ENCODE measurements at places on chromosomes 7 and 10.

DNA sequence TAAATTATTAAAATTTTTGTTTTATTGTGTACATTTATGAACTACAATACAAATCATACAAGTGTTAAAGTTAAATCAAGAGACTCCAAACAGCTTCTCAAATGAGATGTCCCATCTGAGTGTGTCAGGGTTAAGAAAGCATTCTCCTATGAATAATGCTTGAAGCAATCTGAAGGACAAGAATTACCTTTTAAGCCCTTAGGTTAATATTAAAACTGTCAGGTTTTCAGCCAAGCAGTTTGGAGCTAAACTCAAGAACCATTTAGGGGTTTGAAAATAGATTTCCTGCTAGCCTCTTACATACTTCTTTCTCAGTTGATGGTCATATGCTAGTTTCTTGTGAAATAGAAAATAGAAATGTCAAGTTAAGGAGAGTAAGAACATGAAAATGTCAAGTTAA lies 38.3 kb downstream of the LIPJ start:
- no peak for DNase-seq

DNA sequence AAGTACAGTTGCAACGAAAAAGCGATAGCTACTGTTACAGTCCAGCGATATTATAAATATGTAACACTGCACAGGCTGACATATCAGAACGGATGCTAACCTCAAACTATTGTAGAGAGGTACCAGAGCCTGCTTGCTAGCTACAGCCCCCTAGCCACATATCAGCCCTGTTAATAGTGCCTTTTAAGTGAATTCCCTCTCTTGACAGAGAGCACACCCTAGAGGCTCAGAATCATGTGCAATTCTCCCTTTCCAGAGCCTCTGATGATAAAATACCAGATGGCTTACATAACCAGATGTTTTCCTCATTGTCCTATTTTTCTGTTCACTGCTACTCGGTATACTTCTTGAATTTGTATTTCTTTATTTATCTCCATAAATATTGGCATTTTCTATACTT lies 960.7 kb upstream of the CELF2 start:
- no peak for DNase-seq

GRCh38 chr10:6269432-6269831 lies 66.7 kb downstream of the PFKFB3 start:
- DNase-seq: no peak

DNA sequence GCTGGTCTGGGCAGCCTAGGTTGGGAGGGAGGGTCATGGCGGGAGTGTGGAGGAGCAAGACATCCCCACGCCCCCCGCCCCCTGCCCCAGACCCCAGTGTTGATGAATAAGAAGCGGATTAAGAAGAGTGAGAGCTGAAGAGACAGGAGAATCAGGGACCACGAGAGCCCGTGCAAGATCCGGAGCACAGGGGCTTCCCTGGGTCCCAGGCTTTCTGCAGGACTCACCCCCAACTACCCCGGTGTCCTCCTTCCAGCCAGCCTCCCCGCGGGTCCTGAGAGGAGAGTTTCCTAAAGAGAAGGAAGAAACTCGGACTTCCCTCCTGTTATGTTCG lies 20.1 kb downstream of the GHRHR start:
- DNase-seq: no peak

DNA sequence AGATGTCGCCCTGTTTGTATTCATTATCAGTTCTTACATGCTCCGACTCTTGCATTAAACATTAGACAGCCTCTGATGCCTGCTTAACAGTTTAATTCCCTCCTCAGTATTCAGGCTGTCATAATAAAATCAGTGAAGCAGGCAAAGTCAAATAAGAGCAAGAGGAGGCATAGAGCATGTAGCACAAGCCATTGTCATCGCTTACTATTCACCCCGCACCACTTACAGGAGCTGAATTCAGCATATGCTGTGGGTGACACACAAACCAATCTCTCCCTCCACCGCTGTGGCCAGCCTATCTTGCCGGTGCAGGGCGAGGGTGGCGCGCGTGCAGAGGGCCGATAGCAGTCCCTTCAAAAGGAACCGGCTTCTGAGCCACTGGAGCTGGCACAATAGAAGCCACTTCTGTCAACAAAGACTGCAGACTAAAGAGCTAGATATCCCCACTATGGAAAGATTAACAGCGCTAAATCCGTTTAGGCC lies 433.2 kb upstream of the MGMT start:
- no peak for DNase-seq

- no peak for DNase-seq
Measured at GRCh38 chr10:103627111-103627892, 133.8 kb downstream of the NEURL1 start.

- no peak for DNase-seq
Measured at GRCh38 chr7:115631782-115632181, 398.8 kb downstream of the TFEC start.

DNA sequence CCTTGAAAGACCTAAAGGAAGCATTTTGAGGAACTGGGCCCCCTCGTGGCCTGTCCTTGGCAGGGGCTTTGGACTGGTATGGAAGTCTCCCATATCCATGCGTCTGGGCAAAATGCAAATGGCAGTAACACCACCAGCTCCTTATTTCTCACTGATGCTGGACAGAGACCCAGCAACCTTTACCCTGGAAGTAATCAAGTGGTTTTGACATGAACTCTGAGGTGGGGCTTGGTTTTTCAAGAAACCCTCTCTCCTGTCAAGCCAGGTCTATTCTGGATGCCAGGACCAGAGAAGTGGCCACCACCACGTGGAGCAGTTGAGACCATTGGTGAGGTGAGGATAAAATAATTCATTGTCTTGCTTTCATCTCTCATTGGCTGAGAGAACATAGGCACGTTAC lies 84.4 kb downstream of the OTUD1 start:
- no peak for DNase-seq

GRCh38 chr10:38209332-38209731 lies 115.2 kb downstream of the ZNF37A start:
- no peak for DNase-seq

DNA sequence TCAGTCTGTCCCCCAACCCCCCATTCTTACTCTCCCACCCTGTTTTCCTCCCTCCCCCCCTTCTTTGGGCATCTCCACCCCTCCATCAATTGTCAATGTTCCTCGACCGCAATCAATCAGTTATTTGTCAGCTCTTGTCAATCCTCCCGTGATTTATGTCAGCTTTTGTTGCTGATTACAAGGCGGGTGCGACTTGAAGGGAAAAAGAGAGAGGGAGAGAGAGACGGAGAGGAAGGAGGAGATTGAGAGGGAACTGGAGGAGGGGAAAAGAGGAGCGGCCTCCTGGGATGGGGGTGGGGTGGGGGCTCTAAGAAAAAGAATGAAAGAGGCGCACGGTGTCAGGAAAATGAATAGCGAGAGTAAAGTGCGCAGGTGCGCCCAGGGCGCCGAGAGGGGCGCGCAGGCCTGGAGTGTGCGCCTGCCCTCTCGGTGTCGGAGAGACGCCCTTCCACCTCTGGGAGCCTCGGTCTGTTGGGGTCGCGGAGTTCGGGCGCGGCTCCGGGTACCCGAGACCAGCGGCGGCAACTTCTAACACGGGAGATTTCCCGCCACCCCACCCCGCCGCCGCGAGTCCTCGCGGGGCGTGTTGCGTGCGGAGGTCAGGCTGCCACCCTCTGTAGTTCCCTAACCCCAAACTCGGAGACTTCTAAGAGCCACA lies 1.1 kb upstream of the ZNF503 start:
- DNase-seq: peak; percentile 34

GRCh38 chr7:36600314-36600682 lies 124.0 kb downstream of the AOAH start:
- DNase-seq: no peak

DNA sequence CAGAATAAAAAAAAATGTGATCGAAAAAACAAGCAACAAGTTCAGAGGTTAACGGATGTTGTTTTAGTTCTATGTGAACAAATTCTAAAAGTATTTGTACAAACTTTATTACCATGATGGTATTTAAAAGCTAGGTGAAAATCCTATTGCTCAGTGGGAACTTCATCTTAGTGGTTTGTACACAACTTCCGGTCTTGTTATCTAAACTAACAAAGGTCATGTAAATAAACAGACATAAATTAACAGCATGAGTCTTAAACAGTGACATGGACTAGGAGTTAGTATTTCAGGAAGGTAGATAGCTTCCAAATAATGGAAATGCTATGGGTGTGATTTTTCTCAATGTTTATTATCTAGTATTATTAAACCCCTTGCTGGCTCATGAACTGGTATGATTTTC lies 83.8 kb downstream of the SPAG6 start:
- no peak for DNase-seq

DNA sequence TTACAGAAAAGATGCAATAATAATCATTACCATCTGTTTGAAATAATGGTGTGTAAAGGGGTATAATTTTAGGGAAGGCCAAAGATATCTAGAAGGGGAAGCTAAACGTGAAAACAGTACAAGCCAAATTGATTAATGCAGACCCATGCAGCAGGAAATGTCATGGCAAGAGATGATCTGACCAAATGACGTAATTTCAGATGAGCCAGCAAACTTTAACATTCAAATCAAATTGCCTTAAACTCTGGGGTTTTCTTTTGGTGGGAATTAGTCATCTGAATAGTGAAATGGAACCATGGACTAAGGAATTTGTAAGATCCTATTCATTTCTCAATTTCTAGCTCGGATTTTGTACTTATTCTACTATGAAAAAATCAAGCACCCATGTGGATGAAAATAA lies 21.4 kb upstream of the SCIN start:
- no peak for DNase-seq

GRCh38 chr10:21764466-21765189 lies 230.6 kb downstream of the MLLT10 start:
- DNase-seq: no peak

GRCh38 chr7:146375170-146375569 lies 258.6 kb downstream of the CNTNAP2 start:
- no peak for DNase-seq

DNA sequence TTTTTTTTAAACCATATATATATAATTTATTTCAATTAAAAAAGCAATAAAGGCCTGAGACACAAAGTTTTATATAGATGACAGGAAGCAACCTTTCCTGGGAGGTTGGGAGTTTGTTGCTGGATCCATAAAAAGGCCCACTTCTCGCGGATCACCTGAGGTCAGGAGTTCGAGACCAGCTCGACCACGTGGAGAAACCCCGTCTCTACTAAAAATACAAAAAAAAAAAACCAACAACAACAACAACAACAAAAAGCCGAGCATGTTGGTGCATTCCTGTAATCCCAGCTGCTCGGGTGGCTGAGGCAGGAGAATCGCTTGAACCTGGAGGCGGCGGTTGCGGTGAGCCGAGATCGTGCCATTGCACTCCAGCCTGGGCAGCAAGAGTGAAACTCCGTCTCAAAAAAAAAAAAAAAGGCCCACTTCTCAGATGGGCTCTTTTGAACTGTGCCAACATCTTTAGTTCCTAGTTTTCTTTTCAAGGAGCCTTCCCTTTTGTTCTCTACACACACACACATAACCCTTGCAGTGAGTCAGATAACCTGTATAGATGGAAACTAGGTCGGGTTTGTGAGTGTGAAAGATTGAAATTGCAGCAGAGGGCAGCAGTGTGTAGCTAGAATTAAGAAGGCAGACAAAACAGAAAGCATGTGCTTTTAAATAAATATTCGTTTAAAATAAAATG lies 1.2 kb upstream of the SMNDC1 start:
- no peak for DNase-seq

GRCh38 chr7:15011289-15011688 lies 108.7 kb upstream of the DGKB start:
- no peak for DNase-seq

- no peak for DNase-seq
Measured at GRCh38 chr10:4653160-4653559, 172.8 kb upstream of the AKR1E2 start.

GRCh38 chr10:29835055-29835454 lies 200.3 kb upstream of the SVIL start:
- no peak for DNase-seq

DNA sequence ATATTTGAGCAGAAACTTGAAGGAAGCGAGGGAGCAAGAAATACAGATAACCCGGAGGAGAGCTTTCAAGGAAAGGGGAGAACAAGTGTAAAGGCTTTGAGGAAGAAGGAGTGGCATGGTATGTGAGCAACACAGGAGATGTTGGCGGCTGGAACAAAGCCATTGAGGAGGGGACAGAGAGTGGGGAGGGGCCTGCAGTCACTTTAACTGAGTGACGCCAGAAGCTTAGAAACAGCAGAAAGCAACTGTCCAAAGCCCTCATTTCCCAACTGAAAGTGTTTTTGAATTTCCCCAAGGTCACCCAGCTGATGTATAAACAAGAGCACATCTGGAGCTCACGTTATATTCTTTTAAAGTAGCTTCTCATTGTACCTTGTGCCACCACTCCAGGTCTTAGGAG lies 19.1 kb downstream of the AUTS2 start:
- DNase-seq: no peak

GRCh38 chr7:132150711-132151110 lies 425.6 kb downstream of the PLXNA4 start:
- DNase-seq: no peak

GRCh38 chr7:25716421-25716820 lies 435.6 kb upstream of the NFE2L3 start:
- no peak for DNase-seq

DNA sequence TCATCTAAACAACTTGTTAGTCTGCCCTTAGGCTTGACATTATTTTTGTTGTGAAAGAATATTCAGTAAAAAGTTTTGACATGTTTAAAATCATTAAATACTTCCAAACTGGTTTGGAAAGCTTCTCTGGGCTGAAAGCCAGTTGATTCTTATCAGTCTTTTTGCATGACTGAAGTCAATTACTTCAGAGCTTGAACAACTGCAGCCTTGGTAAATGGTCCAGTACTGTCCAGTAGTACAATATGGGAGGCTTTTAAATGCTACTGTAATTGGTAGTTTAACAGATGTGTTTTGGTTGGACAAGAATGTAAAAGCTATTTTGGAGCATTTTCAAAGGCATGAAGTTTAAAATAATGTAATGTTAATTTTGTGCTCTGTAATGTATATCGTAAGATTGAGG lies 103.4 kb downstream of the SDK1 start:
- DNase-seq: no peak

DNA sequence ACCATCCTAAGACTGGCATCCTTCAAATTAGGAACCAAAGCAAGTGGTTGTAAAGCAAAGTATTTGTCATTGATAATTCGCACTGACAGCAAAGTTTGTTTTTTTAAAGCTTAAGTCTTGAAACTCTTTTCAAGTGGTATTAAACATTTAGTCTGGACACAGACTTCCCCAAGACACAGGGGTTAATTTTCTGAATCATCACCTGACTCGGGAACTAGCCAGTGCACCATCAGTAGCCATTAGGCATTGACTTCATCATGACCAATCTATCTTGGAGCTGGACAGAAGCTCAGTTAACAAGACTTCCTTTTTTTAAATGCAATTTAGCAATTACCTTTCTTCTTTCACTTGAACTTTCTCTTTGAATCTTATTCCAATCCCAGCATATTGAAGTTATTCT lies 210.6 kb downstream of the ZNF365 start:
- no peak for DNase-seq

- no peak for DNase-seq
Measured at GRCh38 chr7:36607721-36608095, 116.6 kb downstream of the AOAH start.

GRCh38 chr10:23258516-23258915 lies 66.4 kb downstream of the PTF1A start:
- no peak for DNase-seq

GRCh38 chr10:29749150-29749549 lies 114.4 kb upstream of the SVIL start:
- no peak for DNase-seq

GRCh38 chr10:96244354-96244753 lies 27.0 kb downstream of the BLNK start:
- no peak for DNase-seq
